Anterior cingulate cortex (tissue), 58 donors: ENCODE measurements at places on chromosomes 16 and 17.
A peak's percentile ranks its signal among the peaks of the same experiment; 100 is the strongest.

DNA sequence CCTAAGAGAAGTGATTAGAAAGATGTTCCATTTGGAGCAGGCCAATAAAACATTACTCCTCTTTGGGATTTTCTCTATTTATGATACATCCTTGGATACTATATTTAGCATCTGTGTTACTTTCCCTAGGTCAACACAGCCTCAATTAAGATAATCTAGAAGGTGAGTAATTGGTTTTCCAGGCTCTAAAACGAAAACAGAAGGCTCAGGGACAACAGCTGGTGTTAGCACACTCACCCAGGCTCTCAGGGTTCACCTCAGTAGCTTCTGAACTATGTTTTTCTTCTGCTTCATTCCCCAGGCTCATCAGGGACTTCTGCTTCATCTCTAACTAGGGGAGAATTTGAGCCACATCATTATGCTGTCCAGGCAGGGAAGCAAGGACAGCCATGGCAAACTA, 76.6 kb downstream of the ZZEF1 start:
- no peak for DNase-seq

- no peak for DNase-seq
These were observed 68.6 kb upstream of the KIFC3 start for GRCh38 chr16:57870753-57871454.

- peak; percentile 44 for DNase-seq
These were observed 70.9 kb downstream of the CNGB1 start for GRCh38 chr16:57899771-57900661.

DNA sequence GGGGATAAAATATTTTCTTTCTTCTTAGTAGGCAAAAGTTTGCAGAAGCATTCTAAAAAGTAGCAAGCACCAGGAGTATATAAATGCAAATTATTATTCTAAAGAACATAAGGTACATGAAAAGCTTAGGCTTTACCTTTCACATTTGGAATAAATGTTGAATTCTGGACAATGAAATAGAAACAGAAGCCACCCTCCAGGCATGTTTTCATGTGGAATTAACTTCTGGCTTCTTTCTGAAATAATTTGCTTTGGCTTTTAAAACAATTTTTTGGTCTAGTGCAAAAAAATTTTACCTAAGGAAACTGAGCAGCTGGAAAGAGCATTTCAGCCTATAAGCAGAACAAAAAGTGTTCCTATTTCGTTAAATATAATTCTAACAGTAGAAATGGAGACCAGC, 109.5 kb upstream of the CORO6 start:
- DNase-seq = no peak

DNA sequence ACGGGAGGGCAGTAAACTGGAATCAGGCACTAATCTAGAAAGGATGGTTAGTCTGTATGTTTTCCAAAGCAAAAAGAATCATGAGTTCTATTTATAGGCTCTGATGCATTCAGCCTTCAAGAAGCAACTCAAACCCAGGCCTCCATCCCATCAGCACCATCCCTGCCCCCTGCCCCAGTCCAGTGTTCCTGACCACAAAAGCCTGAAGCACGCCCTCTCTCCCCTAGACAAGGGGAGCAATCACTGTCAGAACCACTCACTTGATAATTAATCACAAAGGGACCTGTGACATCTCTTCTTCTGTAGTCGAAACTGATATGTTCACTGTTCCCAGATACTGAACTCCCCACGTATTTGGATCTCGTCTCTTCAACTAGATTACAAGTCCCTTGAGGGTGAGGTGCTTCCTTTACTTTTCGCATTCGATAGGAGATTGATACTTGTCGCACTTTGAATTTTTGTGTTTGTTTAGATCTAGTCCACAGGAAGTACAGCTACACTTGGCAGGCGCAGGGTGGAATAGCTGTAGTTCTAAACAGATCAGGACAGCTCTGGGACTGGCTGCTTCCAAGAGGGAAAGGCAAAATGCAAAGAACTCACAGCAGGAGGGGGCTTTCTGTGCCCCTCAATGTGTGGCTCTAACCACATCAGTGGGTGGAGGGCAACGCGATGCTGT, 36.4 kb upstream of the CCDC182 start:
- no peak for DNase-seq
